MG63 (cell line): ENCODE measurements at places on chromosomes 11 and 22. TPM values are rescaled to one million over a fixed set of nuclear protein-coding genes. Genes with fewer than 3 reads are reported as not detected.

CTSW gene
- not detected in 2 replicates for total RNA-seq

KRTAP5-10 gene
- not detected in 2 replicates for total RNA-seq

GRCh38 chr11:64241241-64241490 lies 271 bp downstream of the FKBP2 start:
- peak; percentile 97 for DNase-seq

DNA sequence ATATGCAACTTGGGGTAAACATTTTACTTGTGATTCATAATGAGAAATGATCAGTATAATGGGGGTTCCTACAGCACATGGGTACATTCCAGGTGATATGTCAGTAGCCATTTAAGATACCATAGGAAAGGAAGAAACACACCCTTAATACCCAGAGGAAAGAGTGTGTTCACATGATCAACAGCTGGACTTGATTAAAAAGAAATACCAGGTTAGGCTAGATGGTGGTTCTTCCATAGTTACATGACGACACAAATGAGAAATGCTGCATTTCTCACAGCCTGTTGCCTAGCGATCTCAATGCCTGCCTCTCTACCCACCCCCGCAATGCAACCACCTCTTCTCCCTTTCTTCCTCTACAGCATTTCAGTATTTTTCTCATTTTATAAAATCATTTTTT lies 96.8 kb downstream of the TTC28 start:
- DNase-seq = peak; percentile 8

- peak; percentile 23 for DNase-seq
These were observed 580 bp downstream of the DTX4 start for GRCh38 chr11:59172345-59173079.

GRCh38 chr11:102849311-102849710 lies 5.9 kb upstream of the MMP3 start:
- DNase-seq = no peak

DNA sequence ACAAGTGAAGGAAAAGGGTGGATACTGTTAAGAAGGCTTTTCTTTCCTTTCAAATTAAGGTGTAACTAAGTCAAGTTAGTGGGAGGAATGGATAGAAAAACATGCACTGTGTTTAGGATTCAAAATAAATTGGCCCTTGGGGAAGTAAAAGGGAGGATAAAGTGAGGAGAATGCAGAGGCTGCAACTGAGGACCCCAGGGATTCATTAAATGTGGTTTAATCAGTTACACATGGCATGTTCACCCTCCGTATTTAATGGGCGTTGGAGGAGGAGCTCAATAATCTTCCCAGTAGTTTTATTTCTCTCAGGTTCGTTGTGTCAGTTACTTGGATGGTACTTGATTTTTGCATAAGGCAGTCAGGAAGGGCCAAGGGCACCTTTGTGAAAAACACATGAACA lies 966.3 kb downstream of the JRKL start:
- no peak for DNase-seq
